ENCODE measurements at places on chromosomes 5 and 9.

DNA sequence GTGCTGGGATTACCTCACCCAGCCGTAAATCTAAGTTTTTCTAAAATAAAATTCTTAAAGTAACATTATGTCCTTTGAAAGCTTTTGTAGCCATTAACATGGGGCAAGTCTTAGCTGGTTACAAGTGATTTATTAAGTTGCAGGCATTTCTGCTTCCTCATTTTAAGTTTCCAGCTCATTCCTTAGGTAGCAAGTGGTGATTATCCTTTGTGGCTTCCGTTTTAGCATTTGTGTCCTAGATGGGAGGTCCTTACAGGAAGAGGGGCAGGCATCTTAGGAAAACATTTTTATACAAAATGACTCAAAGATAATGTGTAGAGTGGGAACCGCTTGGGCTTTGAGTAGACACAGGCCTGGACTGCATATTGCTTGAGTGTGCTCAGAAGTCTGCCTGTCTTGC, 35.0 kb upstream of the ROPN1L start:
- no peak for DNase-seq

GRCh38 chr9:100087218-100087617, 11.6 kb downstream of the ERP44 start:
- DNase-seq = no peak

DNA sequence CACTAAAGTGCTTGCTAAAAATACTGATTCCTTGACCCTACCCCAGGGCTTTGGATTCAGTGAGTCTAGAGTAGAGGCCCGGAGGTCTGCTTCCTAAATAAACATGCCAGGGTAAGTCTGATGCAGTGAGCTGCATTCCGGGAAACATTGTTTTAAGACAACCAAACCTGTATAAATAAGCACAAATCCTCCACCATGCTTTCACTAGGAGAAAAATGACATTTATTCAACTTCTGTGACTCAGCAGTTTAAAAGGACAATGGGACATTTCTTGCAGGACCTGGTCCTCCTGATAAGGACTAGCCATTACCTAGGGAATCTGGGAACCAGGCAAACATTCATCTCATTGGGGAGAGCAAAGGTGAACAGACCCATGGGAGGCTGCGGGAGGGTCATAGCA, 335.3 kb downstream of the MLLT3 start:
- no peak for DNase-seq

GRCh38 chr5:6466975-6467567, 18.4 kb downstream of the UBE2QL1 start:
- no peak for DNase-seq

- DNase-seq = no peak
These were observed 48.1 kb downstream of the DIAPH1 start for GRCh38 chr5:141570655-141571054.

GRCh38 chr5:10235350-10235749, 14.3 kb downstream of the ATPSCKMT start:
- DNase-seq = no peak

- no peak for DNase-seq
These were observed 39.0 kb downstream of the STK10 start for GRCh38 chr5:172149073-172149472.

DNA sequence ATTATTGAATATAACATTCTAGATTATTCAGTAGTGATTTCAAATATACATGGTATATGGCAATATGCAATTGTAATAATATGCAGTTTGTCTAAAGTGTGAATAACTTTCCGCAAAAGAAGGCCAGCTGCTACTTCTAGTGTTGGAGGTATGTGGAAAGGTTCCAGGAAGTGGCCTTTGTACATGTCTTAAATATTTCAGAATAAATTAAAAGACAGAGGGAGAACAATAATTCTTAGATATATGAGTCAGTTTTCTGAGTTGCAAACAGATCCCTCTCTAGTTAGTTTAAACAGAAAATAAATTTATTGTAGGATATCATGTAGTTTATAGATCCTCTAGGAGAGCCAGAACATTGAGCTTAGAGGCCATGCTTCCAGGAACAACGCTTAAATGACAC, 210.8 kb upstream of the ELL2 start:
- DNase-seq = no peak

- peak; percentile 26 for DNase-seq
These were observed 131.6 kb upstream of the NIPBL start for GRCh38 chr5:36744773-36745589.

GRCh38 chr5:36108758-36109460, 42.2 kb upstream of the UGT3A2 start:
- DNase-seq = no peak

DNA sequence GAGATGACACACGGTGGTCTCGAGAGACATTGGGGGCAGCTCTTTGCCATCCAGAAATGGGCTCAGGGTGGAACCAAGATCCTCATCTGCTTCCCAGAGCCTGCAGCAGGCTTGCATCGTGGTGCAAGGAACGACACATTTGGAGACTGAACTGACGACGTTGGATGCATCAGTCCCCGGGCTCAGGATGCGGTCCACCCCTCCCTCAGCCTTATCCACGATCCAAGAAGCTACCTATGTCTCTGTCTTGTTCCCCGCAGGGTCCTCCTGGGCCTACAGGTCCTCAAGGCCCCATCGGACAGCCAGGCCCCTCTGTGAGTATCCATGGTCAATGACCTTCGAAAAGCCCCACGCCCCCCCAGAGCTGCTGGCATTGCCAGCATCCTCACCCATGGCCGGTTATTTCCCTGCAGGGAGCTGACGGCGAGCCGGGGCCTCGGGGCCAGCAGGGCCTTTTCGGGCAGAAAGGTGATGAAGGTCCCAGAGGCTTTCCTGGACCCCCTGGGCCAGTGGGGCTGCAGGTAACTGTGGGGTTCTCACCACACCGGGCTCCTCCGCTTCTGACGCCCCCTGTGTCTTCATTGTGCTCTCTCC, 69.4 kb upstream of the FCN2 start:
- DNase-seq = no peak

- DNase-seq = no peak
These were observed 672.5 kb upstream of the RORB start for GRCh38 chr9:73824671-73825070.

- no peak for DNase-seq
These were observed 119.9 kb downstream of the FOXD1 start for GRCh38 chr5:73328640-73329039.

DNA sequence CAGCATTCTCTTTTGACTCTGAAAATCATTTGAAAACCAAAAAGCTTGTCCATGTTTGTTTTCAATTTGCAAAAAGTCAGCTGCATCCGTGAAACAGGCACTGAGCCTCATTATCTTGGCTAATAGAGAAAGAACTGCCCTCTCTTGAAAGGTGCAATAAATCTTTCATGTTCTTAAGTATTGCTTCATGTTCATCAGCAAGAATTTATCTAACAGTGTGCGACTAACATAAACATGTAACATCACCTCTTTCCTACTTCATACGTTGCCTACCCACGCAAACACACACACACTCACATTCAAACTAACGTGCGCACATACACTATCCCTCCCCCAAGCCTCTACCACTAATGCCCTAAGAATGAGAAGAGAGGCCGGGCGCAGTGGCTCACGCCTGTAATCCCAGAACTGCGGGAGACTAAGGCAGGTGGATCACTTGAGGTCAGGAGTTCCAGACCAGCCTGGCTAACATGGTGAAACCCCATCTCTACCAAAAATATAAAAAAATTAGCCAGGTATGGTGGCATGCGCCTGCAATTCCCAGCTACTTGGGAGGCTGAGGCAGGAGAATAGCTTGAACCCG, 629.7 kb upstream of the ZNF608 start:
- DNase-seq = no peak

DNA sequence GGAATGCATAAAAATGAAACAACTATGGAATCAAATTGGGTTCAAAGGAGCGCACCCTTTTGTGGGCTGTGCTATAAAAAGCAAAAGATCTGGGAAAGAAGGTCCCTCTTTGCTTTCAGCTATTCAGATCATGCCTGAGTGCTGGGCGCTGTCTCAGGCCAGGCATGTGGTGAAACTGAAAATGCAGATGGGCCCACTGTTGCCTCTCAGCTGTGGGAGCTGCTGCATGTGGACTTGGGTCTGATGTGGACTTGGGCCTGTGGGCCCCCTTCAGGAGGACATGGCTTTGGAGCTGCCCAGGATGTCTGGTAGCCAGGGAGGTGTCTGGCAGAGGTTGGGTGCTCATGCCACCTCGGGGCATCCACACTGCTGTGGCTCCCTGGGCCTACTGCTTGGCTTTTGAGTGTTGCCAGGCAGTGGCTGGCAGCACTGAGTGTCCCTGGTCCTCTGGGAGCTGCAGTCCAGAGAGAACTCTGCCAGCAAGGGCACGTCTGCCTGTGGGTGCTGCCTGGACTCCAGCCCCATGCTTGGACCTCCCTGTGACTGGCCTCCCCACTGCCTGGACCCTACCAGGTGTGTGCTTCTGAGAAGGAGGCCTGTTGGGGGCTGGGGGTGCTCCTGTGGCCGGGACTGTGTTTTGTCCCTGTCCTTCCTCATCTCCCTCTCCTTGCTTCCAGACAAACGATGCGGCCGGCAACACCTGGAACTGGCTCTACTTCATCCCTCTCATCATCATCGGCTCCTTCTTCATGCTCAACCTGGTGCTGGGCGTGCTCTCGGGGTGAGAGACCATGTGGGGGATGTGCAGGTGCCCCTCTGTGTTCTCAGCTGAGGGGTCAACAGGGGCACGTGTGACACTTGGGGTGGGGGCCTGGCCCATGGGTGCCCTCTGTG, 74.3 kb downstream of the CACNA1B start:
- no peak for DNase-seq

DNA sequence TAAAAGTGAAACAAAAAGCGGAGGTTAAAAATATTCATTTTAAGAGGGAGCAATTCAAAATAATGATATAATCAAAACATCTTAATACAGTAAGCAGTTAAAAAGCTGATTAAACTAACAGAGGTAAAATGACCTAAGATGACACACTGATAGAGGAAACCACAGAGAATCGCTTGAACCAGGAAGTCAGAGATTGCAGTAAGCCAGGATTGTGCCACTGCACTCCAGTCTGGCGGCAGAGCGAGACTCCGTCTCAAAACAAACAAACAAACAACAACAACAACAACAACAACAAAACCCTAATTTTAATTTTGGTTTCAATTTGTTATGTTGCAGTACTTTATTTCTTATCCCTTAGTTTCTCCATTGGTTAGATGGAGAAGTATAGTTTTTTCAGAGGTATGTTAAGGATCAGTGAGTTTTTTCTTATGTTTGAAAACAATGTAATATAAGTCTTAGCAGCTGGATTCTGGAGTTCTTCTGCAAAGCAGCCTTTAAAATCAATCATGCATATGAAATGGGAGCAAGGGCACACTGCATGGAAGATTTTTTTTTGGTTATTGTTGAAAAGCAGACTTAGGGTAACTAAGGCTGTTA, 58.5 kb downstream of the MLANA start:
- DNase-seq = no peak

GRCh38 chr9:69820955-69821788, 555 bp downstream of the CFAP95 start:
- no peak for DNase-seq

GRCh38 chr5:67204821-67205220, 8.2 kb upstream of the CD180 start:
- DNase-seq = no peak

DNA sequence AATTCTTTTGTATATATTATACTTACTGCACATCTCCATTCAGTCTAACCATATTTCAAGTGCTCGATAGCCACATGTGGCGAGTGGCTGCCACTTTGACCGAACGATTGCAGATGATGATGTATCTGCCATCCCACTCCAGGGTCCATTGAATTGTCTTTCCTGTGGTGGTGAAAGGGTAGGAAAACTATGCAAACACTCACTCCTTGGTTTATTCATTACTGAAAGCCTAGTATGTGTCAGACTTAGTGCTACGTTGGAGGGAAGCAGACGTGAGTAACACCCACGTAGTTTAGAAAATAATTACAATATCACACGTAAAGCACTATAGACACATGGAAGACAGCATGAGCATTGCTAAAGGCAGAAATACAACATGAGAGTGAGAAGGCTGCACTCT, 353.7 kb downstream of the CSNK1G3 start:
- DNase-seq = no peak

DNA sequence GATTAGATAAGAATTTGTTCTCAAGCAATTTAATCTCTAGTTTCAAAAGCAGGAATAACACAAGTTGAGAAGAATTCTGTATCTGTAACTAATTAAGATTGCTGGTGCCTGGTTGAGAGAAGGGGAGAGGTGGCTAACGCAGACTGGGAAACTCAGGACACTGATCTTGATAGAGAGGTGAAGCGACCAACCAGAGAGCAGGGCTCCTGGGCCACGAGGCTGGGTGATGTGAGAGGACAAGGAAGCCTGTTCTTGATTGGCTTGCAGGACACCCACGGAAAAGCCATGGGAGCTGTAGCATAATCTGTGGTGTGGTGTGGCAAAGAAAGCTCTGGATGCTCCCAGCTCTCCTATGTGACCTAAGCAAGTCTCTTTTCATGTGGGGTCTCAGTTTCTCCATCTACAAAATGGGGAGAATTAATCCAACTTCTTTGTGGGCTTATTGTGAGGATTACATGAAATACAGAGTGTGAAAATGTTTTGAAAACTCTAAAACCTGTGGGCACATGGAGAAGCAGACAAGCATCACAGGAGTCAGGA, 594.1 kb upstream of the BRINP1 start:
- DNase-seq = no peak

- DNase-seq = no peak
These were observed 278.3 kb upstream of the PCSK5 start for GRCh38 chr9:75612205-75612604.

- no peak for DNase-seq
These were observed 762.8 kb upstream of the WWC1 start for GRCh38 chr5:167528651-167529050.

DNA sequence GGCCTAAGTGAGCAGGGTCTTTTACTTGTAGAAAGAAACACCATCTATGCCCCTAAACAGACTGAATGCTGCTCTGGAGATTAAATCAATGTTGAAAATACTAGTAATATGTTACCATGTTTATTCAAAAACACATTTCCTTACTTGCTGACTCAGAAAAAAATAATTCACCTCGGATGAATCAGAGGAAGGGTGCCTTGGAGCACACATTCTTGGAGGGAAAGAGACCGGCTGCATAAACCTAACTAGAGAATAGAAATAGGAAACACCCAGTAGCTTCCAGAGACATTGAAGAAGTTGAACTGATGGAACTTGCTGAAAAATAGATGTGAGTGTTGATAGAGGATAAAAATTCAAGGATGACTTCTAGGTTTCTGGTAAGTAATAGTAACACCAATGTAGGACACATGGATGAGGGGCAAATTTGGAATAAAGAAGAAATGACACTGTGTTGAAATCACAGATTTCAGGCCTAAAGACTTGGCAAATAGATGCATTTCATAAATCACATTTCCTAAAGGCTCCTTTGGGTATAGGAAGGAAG, 76.9 kb upstream of the MINAR2 start:
- DNase-seq = no peak

GRCh38 chr5:31748458-31749172, 109.7 kb downstream of the PDZD2 start:
- no peak for DNase-seq

- DNase-seq = no peak
These were observed 83.7 kb downstream of the GALNT10 start for GRCh38 chr5:154273963-154274827.

GRCh38 chr5:53130266-53130665, 20.7 kb upstream of the MOCS2 start:
- DNase-seq = no peak

GRCh38 chr5:105905392-105905791, 1765.3 kb downstream of the EFNA5 start:
- DNase-seq = no peak

- no peak for DNase-seq
These were observed 302.5 kb downstream of the TENT4A start for GRCh38 chr5:7015586-7016256.
